Activated naive CD4-positive, alpha-beta T cell treated with anti-CD3 and anti-CD28 coated beads, Interleukin-2, amount 50 U/mL, for 72 hours (primary cell): ENCODE measurements at places on chromosomes 1 and 21.

DNA sequence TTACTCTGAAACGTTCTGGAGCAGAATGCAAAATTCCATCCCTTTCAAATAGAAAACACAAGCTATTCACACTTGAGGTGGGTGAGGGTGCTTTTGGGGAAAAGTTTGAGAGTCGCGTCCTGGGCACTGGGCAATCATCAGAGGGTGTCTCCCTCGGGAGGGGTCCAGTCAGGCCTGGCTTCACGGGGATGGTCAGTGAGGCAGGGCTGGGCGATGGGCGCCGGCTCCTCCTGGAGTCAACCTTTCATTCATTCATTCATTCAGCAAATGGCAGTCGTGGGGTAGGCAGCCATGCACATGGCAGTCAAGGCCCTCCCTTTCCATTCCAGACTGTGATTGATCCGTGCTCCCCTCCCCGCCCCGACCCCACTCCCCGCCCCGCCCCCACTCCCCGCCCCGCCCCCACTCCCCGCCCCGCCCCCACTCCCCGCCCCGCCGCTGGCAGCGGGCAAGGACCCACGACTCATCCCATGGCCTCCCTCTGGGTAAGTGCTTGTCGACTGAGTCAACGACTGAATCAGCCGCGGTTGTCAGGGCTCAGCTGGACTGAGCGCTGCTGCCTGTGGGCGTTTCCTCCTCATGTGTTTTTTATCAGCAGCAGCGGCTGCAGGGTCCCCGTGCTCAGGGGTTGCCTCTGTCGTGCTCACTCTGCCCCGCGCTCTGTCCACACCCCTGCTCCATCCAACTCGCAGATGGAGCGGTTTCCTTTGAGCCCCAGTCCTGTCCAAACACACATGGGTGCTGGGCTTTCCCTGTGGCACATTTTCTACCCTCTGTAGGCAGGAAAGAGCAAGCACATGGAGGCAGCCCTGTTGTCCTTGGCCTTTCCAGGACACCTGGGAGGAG, 12.5 kb upstream of the SPSB1 start:
- DNase-seq = peak; percentile 56

GRCh38 chr21:34184232-34184631, 110.9 kb downstream of the MRPS6 start:
- no peak for DNase-seq

DNA sequence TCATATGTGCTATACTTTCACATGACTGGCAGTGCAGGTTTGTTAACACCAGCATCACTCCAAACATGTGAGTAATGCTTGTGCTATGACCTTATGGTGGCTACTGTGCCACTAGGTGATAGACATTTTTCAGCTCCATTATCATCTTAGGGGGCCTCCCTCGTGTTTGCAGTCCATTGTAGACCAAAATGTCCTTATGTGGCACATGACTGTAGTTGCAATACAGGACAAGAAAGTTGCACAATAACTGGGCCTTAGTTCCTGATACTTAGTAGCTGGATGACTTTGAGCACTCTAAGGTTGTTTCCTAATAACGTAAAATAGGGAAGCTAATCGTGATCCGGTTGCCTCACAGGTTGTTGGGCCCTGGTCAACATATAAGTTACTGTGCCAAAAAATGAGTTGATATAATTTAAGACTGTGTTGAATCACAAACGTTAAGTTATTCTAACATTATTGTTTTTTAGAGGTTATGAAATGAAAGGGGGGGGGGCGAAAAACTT, 511 bp upstream of the SNX27 start:
- no peak for DNase-seq

GRCh38 chr1:5917281-5917590, 75.0 kb downstream of the NPHP4 start:
- no peak for DNase-seq

GRCh38 chr1:198520524-198521254, 19.8 kb downstream of the ATP6V1G3 start:
- no peak for DNase-seq

DNA sequence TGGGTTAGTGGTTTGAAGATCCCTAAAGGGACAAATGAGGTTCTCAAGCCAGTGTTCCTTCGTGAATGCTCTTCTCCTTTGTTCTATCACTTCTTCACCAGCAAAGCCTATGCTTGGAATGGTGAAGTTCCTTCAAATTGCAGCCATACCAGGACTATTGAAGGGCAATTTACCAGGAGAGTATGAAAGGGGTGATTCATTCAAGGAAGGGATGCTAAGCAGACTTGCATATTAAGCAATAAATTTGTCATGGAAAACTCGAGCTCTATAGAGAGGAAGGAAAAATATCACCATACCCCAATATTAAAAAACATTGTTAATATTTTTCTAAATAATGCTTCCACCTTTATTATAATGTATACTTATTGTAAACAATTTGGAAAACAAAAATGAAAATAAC, 9.3 kb upstream of the TSNAX start:
- DNase-seq = no peak

DNA sequence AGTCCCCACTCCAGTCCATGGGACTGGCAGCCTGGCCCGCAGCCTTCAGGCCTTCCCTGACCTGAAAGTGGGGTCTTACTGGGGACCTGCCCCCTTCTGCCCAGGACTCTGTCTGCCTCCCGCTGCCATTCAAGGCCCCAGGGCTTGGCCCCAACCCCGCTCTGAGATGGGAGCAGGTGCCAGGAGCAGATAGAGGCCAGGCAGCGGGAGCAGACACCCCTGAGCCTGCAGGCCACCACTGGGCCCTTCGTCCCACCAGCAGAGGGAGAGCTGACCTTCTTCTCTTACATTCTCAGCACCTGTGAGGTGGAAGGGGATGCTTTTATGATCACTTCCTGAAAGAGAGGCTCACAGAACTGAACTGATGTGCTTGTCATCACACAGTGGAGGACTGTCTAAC, 62.2 kb upstream of the TINAGL1 start:
- no peak for DNase-seq

DNA sequence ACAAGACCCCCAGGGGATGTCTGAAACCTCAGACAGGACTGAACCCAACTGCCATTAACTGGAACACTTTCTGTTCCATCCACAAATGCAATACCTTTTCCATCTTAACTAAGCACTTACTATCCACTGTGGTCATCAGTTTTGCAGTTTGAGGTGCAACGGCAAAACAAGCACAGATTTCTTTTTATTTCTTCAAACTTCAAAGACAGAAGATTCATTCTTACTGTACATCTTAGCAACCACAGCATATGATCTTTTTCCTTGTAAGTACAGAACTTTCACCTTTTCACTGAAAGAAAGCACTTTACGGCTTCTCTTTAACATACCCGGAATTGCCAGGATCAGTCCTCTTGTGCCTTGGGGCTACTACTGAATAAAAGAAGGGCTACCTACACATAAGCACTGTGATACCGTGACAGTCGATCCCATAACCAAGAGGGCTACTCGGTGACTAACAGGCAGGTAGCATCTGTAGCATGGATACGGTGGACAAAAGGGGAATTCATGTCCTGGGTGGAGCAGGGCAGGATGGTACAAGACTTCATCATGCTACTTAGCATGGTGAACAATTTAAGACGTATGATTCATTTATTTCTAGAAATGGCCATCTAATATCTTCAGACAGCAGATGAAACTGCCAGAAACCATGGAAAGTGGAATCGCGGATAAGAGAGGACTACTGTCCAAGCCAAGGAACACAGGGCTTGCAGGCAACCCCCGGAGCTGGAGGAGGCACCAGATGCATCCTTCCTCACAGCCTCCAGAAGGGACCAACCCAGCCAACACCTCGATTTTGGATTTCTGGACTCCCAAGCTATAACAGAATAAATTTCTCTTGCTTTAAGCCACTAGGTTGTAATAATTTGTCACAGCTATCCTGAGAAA, 18.4 kb downstream of the ERG start:
- DNase-seq = no peak

GRCh38 chr1:151803164-151803563, 2.1 kb downstream of the LINGO4 start:
- no peak for DNase-seq

DNA sequence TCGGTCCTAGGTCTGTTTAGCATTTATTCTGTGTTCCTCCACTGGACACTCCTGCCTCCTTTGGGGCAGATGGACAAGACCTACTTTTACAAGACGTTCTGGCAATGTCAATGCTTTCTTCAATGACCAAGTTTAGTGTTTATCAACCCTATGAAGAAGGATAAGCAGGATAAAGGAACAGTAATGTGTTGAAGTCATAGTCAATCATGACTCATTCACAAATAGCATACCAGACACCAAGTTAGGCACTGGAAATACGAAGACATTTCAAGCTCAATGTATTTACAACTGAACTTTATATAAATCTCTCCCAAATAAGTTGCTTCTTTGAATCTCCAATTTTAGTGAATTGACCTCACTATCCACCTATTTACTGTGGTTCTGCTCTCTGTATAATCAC, 4.8 kb upstream of the SLC35D1 start:
- no peak for DNase-seq

- DNase-seq = no peak
These were observed 561.2 kb downstream of the KIF26B start for GRCh38 chr1:245715970-245716369.

DNA sequence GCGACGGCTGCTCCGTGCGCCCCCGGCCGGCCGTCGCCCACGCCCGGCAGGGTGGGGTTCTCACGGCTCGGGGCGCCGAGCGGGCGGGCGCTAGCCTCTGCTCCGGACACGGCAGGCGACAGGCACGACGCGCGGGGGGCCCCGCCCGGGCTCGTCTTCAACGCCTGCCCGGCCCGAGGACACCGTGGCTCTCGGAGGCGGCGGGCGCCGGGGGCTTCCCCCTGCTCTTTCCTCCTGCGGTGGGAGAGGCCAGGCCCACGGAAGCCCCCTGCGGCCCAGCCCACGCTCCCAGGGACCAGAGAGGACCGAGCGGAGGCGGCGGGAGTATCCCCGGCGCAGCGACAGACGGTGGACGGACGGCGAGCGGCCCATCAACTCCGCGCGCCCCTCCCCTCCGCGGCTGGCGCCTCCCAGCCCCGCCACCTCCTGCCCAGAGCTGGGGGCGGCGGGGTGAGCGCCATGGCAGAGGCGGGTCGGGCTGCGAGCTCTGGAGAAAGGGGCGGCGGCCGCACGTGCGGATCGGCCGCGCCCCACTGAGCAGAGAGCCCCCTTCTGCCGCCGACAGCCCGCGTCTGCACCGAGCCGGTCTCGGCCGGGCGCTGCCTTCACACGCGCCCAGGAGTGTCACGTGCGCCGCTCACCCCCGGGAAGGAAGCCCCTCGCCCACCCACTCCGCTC, at the start of the genes SHE and TDRD10:
TSS of gene SHE (minus strand) at position 347 of the 678 bp plus-strand sequence. CDS start 386 bp downstream, outside the sequence.
TSS of gene TDRD10 (plus strand) at position 154 of the 678 bp plus-strand sequence. CDS start 4,685 bp downstream, outside the sequence.
- DNase-seq = no peak

- no peak for DNase-seq
These were observed 335.2 kb upstream of the BEND5 start for GRCh38 chr1:49111931-49112330.

GRCh38 chr1:38551318-38552307, 308.0 kb downstream of the RRAGC start:
- DNase-seq = no peak

- DNase-seq = no peak
These were observed 26.5 kb downstream of the TMEM63A start for GRCh38 chr1:225855503-225856300.

DNA sequence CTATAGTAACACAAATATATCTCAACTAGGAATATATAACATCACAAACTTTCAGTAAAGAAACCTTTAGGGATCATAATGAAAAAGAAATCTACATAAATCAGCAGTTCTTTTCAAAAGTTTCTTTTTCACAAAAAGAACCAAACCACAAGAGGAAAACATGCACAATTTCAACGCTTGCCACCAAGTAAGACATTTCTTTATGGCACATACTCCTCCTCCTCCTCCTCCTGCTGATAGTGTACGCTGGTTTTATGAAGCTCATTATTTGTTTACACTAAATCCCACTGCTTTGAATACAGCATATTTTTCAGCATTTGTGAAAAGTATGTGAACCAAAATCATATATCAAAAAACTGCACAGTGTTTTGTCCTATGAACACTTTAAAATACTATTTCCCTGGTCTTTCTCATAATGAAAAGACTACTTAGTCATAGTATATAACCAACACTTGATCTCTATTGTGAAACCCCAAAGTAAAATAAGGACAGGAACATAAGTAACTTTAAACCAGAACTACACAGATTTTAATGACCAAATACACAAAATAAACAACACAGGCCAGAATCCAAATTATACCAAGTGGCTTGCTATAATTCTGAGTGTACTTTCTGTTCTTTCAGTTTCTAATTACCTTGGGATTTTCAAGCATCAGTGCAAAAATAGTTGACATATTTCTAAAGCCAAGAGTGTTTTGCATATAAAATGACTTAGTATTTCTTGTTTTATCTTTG, 184.2 kb downstream of the EIF4G3 start:
- DNase-seq = no peak

DNA sequence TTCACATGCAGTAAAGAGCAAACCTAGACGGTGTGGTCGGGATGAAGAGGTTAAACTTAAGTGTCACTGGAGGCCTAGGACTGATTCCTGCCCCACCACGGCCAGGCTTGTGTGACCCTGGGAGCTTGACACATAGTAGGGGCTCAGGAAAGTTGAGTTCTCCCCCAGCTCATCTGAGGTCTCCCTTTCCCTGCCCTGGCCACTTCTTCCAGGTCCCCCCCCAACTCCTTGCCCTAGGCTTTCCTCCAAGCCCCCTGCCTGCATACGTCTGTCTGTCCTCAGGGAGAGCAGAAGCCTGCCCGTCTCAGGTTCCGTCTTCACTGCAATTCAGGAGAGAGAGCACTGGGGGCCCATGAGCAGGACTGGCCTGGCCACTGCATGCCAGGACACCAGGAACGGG, 225.8 kb downstream of the PTPRU start:
- no peak for DNase-seq

GRCh38 chr1:87673748-87674147, 345.1 kb downstream of the LMO4 start:
- no peak for DNase-seq

DNA sequence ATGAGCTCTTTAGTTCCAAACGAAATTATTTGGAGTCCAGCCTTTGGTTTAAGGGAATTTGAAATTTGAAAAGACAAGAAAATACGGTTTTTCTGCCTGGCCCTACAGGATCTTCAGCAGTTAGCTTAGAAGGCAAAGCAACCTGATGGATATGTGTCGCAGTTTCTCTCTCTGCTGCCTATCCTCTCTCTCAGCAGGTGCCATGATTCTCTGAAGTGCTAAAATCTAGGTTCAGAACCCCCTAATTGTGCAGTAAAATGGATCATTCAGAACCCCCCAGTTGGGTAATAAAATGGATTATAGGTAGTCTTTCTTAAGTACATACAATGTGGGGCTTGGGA, 446 bp upstream of the DEPDC1 start:
- DNase-seq = no peak

DNA sequence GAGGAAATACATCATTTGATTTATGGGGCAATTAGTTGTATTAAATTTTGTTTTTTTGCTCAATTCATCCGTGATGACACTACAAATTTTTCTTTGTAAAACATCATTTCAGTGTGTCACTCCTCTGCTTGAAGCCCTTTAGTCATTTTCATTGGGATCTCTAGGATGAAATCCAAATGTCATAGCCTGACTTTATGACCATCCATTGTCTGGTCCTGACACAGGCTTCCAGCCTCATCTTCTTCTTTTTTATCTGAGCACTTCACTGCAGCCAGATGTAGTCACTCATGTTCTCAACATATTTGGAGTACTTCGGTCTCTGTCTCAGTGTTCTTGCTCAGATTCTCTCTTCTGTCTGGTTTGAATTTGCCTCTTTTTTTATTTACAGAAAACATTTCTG, 173.1 kb downstream of the HMCN1 start:
- no peak for DNase-seq

GRCh38 chr1:91427741-91428140, 23.1 kb upstream of the HFM1 start:
- DNase-seq = no peak

- DNase-seq = no peak
These were observed 141.8 kb downstream of the AKT3 start for GRCh38 chr1:243708210-243708609.

GRCh38 chr1:22878626-22879025, 94.0 kb downstream of the LACTBL1 start:
- no peak for DNase-seq
